ENCODE measurements at places on chromosomes 1 and 21.

DNA sequence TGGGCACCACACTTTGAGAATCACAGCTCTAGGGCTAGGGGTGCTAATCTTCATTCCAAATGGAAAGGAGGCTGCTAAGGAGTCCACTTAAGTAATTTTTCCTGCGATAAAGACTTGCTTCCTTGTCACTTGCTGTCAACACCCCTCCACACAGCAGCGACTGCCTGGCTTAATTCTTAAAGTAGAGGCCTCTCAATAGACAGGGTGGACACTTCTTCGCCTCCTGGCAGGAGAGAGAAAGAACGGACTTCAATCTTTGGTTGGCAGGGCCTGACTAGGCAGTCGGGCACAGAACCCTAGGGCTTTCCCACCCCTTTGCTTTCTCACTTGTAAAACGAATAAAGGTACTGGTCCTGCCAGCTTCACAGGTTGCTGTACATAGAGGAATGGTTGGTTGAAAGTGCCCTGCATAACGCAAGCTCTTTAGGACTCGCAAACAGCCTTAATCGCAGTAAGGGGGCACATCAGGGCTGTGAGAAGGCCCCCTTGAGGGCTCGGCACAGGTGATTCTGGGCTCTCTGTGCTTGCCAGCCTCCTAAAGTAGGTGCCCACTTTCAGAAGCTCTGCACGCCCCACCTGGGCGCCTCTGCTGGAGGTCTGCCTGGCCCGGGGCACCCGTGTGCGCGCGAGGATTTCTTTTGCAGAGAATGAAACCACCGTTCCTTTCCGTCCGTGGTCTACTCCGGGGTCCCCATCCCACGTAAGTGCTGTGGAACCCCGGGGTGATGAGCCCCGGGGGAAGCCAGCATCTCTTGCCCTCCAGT, 47.6 kb upstream of the CD34 start:
- no peak for DNase-seq

- DNase-seq, result no peak
Observed at GRCh38 chr1:44775930-44776729, 790 bp downstream of the RPS8 start.

GRCh38 chr1:36486439-36487335, 4.0 kb upstream of the CSF3R start:
- DNase-seq, result no peak

DNA sequence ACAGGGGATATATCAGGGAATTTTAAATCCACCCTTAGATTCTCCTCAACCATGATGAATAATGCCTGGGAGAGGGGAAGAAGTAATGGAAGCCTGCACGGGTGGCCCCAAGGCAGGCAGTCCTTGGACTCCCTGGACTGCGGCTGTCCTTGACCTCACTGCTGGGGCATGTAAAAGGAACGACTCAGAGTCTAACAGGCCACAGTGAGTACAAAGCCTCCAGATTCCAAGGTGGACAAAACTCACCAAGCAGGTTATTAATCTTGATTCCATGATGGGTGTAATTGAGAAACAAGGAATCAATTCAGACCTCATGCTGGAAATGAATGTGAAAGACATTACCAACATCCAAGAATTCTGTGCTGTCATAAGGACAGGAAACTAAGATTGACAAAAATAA, 13.0 kb upstream of the ARHGAP29 start:
- DNase-seq, result no peak

DNA sequence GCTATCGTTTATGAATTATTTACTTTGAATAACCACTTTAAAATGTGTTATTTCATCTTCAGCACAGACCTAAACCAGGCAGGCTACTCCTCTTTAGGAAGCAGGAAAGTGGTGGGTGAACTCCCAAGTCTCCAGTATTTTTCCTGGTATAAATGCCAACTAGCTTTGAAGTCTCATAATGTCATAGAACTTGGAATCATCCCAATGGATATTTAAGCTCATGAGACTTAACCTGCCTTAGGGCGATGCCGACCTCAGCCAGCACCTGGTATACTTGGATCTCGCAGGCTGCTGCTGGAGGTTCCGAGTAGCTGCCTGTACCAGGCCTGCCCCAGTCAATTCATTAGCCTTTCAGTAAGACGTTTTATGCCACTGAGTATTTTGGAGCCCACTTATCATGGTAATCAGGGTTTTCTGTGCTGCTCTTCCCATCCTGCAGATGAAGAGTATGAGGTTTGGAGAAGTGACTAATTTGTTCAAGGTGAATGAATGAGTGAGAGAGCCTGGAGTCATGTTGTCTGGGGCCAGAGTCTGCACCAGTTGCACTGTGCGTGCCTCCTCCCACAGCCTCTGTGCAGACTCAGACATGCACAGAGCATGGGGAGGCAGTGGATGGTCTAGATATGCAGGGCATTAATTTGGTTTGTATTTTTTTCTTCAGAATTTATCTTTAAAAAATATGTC, 34.9 kb downstream of the VANGL1 start:
- no peak for DNase-seq

GRCh38 chr1:196951711-196952394, 8.3 kb downstream of the CFHR2 start:
- DNase-seq, result peak; percentile 38

DNA sequence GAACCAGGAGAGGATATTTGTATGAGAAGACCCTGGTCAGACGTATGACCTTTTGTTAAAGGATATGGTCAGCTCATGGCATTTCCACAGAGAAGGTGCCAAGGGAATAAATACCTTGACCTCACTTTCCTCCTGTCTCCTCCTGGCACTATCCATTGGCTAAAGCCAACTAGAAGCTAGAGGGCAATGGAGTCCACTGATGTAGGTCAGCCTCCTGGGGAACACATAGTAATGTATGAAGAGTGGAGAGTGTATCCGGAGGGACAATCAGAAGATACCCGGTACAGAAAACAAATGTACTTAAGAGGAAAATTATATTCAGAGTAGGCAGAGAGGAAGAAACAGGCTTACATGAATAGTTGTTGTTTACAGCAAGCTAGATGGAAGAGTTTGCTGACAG, 698 bp upstream of the NTMT2 start:
- DNase-seq, result no peak

- DNase-seq, result no peak
Observed at GRCh38 chr21:46150491-46151121, 4.8 kb downstream of the FTCD start.

GRCh38 chr1:189312499-189312898, 1165.2 kb downstream of the BRINP3 start:
- no peak for DNase-seq

GRCh38 chr1:119347858-119348257, 20.7 kb upstream of the HAO2 start:
- no peak for DNase-seq

DNA sequence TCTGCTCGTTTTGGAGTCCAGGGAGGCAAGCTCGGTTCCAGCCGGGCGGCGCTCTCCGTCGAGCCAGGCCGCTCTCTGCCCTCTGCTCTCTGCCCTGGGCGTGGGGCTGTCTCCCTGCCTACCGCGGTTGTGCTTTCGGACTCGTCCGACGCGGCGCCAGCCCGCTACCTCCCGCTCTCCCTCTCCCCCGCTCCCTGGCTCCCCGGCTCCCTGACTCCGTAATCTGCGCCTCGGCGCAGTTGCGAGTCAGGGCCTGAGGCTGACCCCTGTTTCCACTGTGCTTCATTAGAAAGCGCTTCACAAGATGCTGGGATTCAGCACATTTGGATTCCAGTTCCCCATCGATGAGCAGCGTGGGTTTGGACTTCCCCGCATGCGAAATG, 2.2 kb downstream of the SOX13 start:
- DNase-seq, result no peak

DNA sequence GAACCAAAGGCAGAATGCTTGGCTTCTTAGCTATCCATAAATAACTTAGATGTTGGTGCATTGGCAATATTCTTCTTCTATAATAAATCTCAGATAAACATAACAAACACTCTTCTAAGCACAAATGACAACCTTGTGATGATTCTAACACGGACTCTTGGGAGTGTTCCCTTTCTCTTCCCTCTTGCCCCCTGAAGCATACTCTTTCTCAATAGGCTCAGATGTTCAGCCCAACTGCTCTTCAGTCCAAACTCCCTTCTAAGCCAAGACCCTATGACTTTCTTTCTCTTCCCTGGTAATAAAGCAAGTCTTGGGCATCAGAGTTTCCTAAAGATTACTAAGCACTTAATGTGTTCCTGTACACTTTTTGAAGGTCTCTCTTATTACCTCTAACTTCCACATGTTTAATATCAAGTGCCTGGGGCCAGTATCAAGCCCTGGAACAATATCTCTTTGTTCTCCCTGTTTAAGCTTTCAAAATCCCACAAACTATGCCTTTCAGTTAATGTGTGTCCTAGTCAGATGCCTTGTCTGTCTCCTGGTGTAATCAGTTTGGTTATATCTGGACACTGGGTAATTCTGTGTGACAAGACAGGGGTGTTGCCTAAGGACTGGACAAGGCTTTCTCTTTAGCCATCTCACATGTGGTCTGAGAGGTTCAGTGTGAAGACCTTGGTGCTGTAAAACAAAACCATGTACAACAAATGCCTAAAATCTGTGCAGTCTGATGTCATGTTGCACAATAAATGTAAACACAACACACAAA, 92.9 kb upstream of the IVNS1ABP start:
- DNase-seq, result peak; percentile 92

DNA sequence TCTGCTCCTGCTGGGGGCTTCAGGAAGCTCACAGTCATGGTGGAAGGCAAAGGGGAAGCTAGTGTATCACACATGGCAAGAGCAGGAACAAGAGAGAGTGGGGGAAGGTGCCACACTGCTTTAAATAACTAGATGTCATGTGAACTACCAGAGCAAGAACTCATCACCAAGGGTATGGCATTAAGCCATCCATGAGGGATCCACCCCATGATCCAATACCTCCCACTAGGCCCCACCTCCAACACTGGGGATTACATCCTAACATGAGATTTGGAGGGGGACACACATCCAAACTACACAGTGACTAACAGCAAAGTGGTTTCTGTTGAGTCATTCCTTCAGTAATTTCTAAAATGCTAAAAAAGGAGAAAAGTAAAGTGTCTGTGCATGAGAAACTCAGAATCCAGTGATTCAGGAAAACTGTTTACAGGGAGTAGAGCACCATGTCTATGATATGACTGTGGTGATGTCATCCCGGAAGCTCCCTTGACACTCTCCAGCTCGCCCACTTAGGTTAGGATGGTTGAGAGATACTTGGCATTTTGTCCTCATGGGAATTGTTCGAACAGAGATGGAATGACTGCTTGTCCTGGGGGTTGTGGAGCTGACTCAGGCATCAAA, 50.3 kb downstream of the CHD1L start:
- DNase-seq, result peak; percentile 31

DNA sequence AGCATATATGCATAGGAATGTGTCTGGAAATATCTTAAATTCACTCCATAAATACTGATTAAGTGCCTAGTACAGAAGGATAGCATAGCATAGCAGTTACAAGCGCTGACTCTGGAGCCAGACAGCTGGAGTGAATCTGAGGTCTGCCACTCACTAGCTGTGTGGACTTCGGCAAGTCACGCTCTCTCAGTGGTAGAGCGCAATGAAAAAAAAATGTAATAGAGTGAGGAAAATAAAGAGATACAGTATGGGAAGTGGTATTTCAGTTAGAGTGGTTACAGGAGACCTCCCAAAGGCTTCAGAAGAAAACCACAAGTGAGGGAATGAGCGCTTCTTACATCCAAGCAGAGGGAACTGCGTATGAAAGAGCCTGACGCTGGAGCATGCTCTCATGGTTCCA, 338.9 kb upstream of the PRMT6 start:
- DNase-seq, result no peak

DNA sequence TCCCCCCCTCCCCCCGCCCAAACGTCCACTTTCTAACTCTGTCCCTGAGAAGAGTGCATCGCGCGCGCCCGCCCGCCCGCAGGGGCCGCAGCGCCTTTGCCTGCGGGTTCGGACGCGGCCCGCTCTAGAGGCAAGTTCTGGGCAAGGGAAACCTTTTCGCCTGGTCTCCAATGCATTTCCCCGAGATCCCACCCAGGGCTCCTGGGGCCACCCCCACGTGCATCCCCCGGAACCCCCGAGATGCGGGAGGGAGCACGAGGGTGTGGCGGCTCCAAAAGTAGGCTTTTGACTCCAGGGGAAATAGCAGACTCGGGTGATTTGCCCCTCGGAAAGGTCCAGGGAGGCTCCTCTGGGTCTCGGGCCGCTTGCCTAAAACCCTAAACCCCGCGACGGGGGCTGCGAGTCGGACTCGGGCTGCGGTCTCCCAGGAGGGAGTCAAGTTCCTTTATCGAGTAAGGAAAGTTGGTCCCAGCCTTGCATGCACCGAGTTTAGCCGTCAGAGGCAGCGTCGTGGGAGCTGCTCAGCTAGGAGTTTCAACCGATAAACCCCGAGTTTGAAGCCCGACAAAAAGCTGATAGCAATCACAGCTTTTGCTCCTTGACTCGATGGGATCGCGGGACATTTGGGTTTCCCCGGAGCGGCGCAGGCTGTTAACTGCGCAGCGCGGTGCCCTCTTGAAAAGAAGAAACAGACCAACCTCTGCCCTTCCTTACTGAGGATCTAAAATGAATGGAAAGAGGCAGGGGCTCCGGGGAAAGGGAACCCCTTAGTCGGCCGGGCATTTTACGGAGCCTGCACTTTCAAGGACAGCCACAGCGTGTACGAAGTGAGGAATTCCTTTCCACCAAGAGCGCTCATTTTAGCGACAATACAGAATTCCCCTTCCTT, 158.1 kb downstream of the RUNX1 start:
- DNase-seq, result no peak

DNA sequence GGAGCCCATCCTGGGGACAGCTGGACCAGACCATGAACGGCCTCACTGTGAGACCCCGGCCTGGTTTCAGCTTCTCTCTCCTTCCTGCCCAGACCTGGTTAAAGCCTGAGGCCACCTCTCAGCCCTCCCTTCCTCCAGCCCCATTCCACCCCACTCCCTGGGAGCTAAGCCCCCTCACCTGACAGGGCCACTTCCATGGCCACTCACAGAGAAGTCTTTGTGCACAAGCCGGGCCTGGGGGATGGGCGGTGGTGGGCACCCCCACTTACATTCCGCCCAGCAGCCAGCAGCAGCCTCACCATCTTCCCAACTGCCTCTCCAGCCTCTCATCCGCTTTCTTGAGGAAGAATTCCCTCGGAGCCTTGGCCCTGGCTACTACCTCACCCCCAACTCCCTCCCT, 40.4 kb downstream of the RHBG start:
- DNase-seq, result no peak

DNA sequence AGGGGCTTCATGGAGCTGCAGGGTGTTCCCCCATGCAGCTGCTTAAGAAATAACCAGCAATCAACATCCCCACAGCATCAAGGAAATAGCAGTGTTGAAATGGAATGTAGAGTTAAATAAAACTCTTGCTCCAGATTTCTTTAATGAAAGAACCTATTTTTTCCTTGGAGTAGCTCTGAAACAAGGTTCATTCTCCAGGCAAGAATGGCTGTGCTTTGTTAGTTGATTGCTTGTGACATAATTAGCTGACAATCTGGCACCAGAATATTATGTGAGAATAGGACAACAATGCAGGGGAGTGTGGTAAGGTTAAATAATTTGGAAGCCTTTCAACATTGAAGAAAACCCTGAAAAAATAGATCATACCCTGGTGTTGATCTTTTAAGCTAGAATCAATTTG, 254.2 kb upstream of the RRP15 start:
- DNase-seq, result peak; percentile 59

- DNase-seq, result peak; percentile 13
Observed at GRCh38 chr1:49163031-49163430, 386.3 kb upstream of the BEND5 start.

GRCh38 chr1:87928623-87929022, 599.9 kb downstream of the LMO4 start:
- no peak for DNase-seq

GRCh38 chr1:201346337-201346939, 31.0 kb downstream of the TNNT2 start:
- peak; percentile 82 for DNase-seq

- DNase-seq, result no peak
Observed at GRCh38 chr1:58922302-58923089, 138.6 kb upstream of the JUN start.

- peak; percentile 79 for DNase-seq
Observed at GRCh38 chr21:45140346-45140940, 66.1 kb downstream of the ADARB1 start.
